ENCODE measurements at places on chromosomes 1 and 21.

DNA sequence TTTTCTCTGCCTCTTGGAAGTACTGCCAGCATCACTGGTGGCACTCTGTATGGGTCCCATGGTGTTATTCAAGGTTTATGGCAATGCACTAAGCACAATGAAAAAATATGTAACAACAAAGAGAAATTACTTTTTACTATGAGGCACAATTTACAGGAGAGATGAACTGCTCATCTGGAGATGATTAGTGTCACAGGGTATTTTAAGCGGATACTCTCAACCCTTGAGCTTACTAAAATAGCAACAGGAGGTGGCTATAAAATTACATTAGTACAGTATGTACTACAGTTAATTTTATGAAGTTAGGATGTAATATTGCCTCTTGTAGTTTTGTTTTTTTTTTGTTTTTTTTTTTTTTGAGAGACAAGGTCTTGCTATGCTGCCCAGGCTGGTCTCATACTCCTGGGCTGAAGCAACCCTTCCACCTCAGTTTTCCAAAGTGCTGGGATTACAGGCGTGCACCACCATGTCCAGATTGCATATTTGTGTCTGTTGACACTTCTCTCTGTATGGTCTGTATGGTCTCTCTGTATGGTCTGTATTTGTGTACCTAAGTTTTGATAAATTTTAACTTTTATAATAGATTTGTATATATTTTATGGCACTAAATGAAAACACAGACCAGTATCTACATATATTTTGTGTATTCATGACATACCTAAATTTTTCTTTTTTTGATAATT, 175.6 kb upstream of the HP1BP3 start:
- no peak for DNase-seq

- DNase-seq = no peak
Observed at GRCh38 chr1:150160964-150161621, 11.4 kb downstream of the PLEKHO1 start.

- no peak for DNase-seq
Observed at GRCh38 chr1:19477284-19478249, 7.8 kb downstream of the CAPZB start.

DNA sequence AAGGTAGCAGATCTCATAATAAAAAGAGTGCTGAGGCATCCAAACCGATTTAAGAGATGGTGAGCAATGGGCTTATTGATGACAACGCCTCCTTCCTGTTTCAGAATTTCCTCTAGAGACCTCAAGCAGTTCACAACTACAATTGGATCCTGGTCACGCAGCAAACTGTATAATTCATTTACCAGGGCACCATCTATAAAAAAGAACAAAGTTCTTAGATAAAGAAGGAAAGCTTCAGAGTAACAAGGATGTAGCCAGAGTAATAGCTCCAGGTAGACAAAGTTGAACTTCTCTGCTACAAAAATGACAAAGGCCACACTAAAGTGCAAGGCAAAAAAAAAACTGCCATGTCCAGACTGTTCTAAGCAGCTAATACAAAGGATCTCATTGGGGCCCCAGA, 3.4 kb downstream of the AP4B1 start:
- no peak for DNase-seq

GRCh38 chr1:157653494-157653873, 47.1 kb downstream of the FCRL3 start:
- DNase-seq = no peak

- no peak for DNase-seq
Observed at GRCh38 chr1:84957966-84958365, 38.9 kb downstream of the MCOLN2 start.

DNA sequence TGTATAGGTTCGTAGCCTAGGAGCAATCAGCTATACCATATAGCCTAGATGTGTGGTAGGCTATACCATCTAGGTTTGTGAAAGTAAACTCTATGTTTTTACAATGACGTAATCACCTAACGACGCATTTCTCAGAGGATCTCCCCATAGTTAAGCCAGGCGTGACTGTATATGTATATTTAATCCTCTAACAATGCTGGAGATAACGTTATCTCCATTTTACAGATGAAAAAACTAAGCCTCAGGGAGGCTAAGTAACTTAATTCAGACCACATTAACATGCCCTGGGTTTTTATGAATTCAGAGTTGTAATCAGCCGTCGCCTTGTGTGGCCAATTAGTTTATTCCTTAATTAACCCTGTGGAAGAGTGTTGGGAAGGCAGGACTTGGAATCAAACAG, 107.7 kb upstream of the PLXNA2 start:
- DNase-seq = no peak

GRCh38 chr1:182029379-182030331, 31.9 kb downstream of the ZNF648 start:
- peak; percentile 96 for DNase-seq

- DNase-seq = no peak
Observed at GRCh38 chr1:234627009-234627950, 17.3 kb upstream of the IRF2BP2 start.

DNA sequence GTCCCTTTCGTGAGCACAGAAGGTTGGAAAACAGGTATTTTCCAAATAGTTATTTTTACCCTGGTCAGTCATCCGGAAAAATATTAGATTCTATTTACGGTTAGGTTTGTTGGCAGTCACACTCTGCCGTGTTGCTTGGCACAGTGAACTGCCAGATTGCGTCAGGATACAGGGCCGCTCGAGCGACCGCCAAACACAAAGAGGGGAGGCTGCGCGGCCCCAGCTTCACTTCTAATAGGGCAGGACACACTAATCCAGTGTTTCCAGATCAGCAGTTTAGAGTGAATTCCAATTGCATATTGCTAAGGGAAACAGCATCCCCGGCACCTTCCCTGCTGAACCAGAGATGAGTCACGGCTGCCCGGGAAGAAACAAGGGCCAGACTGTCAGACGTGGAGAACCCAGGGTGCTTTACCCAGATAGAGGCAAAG, 22.9 kb downstream of the UMODL1 start:
- no peak for DNase-seq

DNA sequence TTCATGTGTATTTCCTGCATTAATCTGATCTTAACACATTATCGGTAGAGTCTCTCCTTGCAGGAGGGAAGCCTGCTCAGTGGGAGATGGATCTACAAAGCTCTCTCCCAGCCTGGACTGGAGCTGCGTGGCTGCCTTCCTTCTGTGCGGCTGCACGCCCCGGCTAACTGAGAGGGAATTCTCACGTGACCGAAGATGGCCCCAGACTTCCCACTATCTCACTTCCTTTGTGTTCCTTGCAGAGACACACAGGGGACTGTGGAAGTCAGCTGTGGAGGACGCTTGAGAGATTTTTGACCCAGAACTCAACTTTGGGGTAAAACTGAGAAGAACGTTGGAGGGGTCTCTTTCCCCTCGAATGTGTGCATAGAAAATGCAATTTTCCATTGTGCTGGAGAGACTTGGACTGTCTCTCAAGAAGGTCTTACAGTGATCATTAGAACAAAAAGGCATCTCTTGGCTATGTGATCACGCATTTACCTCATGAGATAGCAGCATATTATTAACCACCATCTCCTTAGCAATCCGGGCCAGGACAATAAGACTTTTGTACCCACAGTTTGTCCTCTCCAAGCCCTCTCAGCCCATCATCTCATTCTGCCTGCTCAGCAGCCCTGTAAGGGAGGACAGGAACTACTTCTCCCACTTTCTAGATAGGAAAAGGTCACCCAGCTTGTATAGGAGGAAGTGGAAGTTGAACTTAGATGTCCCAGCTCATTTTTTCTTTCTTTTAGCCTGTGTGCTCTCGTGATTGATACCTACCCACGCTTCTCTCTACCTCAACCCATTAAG, 49.3 kb upstream of the TARBP1 start:
- DNase-seq = no peak

DNA sequence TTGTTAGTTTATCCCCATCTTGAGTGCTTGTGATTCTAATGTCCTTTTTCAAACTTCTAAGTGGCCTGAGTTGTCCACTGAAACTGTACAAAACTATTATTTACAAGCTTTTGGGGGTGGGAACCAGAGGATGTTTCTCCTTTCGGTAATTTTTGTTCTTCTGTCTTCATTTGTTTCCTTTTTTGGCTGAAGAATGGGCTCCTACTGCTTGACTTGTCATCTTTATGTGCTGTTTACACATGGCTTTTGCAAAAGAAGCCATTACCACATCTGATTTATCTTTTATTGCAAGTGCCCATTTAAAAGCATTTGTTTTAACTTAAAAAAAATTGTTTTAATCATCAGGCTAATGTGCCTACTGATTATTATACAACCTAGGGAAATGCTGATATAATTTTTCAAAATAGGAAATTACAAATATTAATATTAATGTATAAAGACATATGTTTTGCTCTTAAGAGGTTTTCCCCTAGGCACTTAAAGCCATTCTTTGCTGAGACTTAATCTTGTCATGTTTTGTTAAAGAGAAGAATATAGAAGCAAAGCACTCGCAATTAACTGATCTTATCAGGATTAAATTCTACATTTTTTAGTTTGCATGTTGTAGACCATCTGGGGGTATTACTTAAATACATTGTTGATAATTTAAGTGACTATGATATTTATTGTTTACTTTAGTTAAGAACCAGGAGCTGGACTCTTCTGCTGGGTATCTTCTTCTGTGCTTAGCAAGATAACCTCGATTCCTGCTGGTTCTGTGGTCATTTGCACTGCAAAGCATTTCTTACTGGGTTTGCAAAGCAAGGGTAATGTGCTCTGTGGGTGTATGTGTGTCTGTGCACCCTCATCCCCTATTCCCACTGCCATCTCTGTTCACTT, 40.1 kb downstream of the TMEM200B start:
- DNase-seq = no peak

DNA sequence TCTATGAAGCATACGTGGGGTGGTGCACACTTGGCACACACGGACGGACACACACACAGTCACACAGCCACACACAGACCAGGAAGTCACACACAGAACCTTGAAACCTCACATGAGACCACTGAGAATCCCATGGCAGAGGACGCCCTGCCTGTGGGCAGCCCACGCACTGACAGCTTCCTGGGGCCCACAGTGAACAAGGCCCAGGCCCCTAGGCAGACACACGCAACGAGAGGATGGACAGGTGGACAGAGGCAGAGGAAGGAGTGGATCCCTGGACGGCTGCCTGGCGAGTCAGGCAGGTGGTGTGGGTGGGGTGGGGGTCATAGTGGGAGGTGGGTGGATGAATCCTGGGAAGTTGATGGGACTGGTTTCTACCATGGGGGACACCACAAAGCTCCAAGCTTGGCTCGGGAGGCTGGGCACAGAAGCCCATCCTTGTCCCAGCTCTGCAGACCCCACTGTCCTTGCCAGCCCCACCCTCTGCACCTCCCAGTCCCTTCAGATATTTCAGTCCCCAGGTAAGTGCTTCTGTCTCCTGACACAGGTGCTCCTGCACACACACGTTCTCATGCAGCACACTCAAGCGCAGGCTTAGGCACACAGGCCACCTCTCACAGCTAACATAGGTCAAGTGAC, 49.1 kb downstream of the WNT9A start:
- no peak for DNase-seq

DNA sequence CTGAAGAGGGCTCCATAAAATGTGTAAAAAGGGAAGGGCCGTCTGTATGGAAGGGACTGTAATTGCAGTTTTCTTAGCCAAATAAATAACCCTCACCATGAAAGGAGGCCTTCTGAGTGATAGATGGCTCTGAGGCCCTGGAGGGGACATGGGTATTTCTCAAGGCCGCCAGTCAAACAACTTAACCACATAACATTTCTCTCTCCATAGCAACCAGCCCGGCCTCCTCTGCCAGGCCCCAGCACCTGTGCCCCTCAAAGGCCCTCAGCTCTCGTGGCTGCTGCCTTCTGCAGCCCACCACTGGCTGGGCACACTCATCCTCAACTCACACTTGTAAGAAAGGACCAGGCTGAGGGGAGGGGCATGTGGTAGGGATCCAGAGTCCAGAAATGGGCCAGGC, 57.0 kb upstream of the GJB5 start:
- no peak for DNase-seq

GRCh38 chr1:9910076-9910422, at the start of gene CTNNBIP1:
CTNNBIP1 (minus strand) TSS chr1:9910269; CDS start chr1:9872064, 38,205 bp downstream.
- DNase-seq = no peak

DNA sequence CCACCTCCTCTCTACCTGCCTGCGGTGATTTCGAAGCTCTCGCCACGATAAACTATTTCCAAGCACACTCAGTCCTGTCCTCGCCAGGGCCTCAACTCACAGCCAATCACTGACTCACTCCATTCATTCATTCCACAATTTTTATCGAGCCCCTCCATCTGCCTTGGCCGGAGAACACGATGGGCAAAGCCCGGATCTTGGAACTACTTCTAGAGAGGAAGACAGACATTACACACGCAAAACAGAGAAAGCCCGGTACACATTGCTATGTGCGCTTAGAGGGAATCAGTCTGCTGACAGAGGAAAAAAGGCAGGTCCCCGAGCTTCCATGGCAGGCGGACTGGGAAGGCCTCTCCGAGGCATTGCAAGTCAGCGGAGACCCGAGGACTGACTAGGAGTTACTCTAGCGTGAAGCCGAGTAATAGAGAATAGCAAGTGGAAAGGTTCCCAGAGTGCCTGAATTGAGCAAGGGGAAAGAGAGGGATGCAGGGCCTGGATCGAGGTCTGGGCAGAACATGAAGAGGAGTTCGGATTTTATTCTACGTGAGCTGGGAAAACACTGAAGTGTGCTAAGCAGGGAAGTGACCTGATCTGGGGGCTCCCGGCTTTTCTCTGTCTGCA, 54.2 kb upstream of the DNAJC6 start:
- DNase-seq = no peak

DNA sequence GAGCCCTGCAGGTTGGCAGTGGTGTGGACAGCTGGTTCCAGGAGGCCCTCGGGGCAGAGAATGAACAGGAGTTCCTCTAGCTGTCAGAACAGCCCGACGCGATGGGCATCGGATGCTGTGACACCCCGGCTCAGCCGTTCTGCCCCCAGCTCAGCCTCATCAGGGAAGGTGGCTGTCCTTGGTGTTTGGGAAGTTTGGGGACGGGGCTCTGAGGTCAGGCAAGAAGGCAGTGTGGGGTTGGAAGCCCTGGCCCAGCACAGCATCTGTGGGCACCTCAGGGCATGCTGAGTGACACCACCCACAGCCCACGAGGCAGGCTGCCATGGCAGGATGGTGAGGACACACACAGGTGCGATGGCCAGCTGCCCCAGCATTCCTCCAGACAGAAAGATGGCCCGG, 40.9 kb upstream of the CCDC27 start:
- no peak for DNase-seq

DNA sequence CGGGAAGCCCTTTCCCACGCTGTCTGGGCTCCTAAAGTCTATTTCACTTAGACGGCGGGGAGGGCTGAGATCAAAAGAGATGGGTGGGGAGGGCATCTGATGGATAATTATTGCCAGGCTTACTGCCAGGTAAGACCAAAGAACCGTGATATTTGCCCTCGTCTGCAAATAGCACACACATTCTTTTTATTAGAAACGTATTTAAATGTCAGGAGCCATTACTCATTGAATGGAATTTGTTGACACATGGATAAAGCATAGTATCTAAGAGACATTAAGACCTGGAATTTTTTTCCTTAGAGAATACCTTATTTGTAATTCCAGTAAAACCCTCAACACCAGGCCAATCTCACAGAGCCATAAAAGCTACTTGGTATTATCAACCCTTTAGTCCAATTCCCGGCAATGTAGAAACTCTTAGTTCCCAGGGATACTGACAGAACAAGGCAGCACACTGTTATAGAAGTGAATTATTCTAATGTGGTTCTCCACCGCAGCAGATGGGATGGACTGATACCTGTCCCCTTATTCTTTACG, 10.6 kb downstream of the URB1 start:
- no peak for DNase-seq
